ENCODE measurements at places on chromosomes 6 and 20.

- no peak for DNase-seq
These were observed 22.4 kb upstream of the SLC9A8 start for GRCh38 chr20:49790077-49790798.

DNA sequence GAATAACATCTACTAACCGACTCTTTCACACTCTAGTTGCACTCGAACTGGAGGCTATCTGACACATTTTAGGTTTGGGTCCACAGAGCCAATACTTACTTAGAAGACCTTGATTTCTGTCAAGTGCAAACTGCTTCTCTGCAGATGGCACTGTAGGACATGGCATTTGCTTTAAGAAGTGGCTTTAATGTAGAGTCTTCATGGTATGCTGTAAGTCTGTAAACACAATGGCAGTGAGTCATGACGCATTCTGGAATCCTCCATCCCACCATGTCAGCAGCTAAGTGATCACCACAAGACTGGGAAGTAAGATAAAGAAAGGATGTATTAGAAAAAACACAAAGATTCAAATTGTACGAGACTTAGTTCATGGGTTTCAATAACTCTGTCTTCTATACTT lies 377.0 kb upstream of the NOX3 start:
- DNase-seq, result no peak

DNA sequence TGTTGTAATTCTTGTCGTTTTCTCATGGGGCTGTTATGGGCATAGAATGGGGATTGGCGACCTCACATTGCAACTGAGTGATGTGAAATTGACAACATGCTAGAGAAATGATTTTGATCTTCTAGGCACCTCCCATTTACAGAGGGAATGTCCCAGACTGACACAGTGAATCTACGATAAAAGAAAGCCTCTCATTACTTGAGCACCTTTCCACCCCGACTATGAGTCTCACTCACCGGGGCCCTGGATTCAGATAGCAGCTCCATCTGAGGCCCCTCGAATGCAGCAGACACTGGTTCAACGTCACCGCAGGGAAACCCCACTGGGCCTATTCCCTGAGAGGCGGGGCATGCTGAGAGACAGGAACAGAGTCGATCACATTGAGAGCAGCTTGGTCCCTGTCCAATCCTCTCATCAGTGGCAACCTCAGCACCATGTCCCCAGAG lies 49.1 kb downstream of the NFATC2 start:
- no peak for DNase-seq

DNA sequence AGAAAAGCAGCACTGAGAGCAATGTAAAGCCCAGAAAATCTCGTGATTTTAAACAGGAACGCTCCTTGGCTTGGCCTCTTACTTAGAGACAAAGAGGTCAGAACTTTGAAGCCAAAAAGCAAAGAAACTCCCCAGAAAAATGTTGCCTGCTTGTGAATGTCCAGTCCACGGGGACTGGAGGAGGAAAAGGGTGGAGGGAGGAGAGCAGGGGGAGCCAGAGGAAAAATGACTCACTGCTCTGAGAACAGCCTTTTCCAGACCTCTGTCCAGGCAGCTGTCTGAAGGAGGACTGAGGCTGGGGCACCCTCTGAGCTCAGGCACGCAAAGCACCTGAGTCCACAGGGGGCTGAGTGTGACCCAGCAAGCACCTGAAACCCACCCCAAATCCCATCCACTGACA lies 64.7 kb downstream of the TRAM2 start:
- no peak for DNase-seq

- DNase-seq, result no peak
These were observed 904.5 kb upstream of the EPHA7 start for GRCh38 chr6:94323853-94324252.

GRCh38 chr20:57231951-57232428 lies 34.5 kb downstream of the BMP7 start:
- DNase-seq, result no peak

- DNase-seq, result no peak
These were observed 118.1 kb downstream of the TRDN start for GRCh38 chr6:123518441-123519188.

DNA sequence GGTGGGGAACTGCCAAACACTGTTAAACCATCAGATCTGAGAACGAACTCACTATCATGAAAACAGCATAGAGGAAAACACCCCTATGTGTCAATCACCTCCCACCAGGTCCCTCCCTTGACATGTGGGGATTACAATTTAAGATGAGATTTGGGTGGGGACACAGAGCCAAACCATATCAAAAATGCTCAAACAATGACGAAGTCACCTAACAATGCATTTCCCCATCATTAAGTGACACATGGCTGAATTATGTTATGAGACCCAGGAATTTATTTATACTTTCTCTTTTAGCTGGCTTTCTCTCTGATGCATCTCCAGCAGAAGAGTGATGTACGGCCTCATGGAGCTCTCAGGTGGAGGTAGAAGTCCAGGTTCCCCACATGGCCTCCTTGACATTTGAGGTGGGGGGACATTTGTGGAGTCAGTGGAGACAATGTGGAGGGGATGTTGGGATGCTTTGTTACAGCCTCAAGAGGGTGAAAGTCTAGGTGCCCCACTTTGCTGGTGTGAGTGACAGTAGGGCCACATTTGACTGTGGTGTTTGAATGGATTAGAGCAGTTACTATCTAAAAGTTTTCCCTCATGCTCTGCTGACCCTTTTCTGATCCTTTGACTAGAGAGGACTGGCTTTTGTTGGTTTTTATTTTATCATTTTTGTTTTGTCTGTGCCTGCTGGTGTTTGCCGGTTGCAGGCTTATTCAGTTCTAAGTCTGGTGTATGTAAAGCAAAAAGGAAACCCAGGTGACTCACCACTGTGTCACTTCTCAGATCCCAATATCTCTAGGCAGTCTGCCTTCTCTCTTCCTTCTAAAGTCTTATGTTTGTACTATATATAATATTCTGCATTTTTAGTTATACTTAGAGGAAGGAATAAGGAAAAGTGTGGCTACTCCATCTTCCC lies 18.5 kb upstream of the DCBLD1 start:
- DNase-seq, result no peak

DNA sequence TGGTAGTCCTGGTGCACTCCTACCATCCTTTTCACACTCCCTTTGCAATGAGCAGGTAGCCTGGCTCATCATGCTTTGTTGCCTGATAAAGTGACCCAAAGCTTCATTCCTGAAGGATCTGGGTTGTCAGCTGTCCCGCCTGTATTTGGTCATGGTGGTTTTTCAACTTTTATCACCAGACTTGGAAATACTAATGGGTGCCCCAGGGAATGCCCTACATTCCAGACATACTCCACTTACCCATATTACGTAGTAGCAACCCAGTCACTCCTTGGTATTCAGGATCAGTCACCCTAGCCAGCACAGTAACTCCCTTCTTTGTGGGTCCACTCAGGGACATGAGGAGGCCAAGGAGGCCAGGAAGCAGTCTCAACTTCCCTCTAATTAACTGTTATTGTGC lies 199.2 kb downstream of the MAFB start:
- DNase-seq, result no peak

- no peak for DNase-seq
These were observed 32.7 kb upstream of the FANCE start for GRCh38 chr6:35419417-35419816.

GRCh38 chr20:16732506-16733152 lies 2.8 kb downstream of the SNRPB2 start:
- DNase-seq, result no peak

DNA sequence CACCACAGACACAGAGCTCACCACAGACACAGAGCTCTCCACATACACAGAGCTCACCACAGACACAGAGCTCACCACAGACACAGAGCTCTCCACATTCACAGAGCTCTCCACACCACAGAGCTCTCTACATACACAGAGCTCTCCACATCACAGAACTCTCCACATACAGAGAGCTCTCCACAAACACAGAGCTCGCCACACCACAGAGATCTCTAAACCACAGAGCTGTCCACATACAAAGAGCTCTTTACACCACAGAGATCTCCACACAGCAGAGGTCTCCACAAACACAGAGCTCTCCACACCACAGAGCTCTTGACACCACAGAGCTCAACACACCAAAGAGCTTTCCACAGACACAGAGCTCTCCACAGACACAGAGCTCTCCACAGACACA lies 55.8 kb downstream of the ERMARD start:
- no peak for DNase-seq
